ENCODE measurements at places on chromosomes 5 and 9.

GRCh38 chr5:131461742-131462141 is 173.3 kb downstream of the RAPGEF6 start:
- DNase-seq = no peak

DNA sequence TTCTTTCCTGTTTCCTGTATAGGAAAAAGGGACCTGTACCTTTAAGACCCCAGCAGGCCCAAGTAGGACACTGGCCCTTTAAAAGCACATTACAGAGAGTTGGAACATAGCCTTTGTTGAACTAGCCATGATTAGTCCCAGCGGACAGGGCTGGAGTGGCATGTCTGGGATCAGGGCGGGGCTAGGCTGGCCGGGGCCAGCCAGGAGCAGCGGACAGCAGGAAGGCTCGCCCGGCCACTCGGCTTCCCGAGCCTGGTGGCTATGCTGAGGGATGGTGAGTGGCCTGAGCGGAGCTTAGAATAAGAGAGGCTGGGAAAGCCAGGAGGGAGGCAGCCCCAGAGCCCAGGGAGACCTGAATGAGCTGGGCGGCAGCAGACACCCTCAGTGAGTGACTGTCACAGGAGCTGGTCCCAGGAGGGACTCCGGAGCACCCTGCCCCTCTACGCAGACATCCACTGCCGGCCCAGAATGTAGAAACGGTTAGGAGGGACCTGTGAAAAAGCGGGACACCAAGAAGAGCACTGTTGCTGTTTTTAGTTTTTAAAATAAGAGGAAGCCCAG is 92.1 kb downstream of the DAB2IP start:
- no peak for DNase-seq

DNA sequence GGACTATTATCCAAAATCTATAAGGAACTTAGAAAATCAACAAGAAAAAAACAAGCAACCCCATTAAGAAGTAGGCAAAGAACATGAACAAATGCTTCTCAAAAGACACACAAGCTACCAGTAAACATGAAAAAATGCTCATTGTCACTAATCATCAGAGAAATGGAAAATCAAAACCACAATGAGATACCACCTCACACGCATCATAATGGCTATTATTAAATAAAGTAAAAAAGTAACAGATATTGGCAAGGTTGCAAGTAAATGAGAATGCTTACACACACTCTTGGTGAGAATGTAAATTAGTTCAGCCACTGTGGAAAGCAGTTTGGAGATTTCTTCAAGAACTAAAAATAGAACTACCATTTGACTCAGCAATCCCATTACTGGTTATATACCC is 167.0 kb upstream of the DMRTA1 start:
- no peak for DNase-seq

GRCh38 chr5:12214267-12215015 is 310.2 kb upstream of the CTNND2 start:
- DNase-seq = no peak

GRCh38 chr9:74729136-74729695 is 158.5 kb downstream of the TRPM6 start:
- no peak for DNase-seq

DNA sequence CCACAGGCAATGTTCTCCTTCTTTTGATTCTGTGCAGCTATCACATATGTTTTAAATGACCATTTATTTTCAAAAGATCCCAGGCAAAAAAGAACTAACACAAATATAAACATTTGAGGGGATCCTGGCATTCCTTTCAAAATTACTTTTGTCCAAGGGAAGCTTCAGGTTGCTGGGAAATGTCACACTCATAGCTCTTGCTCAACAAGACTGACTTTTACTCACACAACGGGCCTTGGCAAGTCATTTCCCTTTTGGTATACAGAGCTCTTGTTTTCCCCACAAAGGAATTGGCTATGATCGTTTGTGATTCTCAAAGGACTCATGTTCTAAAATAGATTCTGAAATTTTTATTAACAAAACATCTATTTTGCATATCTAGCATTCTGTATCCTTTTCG is 4.5 kb upstream of the PALM2AKAP2 start:
- no peak for DNase-seq

DNA sequence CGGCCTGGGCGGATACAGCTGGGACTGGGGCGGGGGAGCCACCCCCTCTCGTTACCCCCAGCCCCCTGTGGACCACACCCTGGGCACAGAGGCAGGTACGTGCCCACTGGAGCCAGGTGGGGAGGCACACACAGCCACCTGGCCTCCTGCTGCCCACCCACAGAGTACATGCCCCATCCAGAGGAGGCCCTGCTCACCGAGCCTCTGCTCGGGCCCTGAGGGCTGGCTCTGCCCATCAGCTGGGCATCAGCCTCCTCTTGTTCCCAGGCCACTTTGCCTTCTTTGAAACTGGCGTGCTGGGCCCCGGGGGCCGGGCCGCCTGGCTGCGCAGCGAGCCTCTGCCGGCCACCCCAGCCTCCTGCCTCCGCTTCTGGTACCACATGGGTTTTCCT is 6.3 kb downstream of the MAMDC4 start:
- no peak for DNase-seq

GRCh38 chr9:25427898-25428297 is 250.3 kb downstream of the TUSC1 start:
- no peak for DNase-seq

DNA sequence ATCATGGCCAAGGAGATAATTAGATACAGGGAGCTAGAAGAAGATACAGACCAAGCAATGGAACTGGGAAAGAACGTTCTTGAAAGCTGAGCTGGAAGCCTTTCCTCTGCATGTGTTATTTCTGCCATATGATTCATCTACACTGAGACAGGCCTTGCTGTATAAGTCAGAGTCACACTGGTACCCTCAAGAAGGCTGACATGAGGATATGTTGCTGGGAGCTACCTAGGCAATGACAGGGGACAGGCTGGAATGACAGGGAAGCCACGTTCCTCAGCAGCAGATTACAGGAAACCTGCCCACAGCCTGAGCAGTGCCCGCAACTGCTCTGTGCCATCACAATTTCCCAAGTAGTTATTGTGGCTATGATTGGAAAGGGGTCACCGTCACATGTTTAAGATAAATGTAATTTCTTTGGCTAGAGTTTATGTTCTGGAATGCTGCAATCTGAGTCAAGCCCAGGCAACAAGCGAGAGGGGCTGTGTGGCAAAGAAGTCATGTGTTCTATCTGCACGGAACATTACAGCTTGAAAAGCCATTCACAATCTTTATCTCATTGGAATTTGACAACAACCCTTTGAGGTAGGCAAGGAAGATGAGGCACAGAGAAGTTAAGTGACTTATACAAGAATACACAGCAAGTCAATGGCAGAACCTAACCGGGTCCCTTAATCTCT is 108.2 kb downstream of the TTLL11 start:
- DNase-seq = no peak

GRCh38 chr5:124922255-124922975 is 176.0 kb upstream of the ZNF608 start:
- DNase-seq = no peak

DNA sequence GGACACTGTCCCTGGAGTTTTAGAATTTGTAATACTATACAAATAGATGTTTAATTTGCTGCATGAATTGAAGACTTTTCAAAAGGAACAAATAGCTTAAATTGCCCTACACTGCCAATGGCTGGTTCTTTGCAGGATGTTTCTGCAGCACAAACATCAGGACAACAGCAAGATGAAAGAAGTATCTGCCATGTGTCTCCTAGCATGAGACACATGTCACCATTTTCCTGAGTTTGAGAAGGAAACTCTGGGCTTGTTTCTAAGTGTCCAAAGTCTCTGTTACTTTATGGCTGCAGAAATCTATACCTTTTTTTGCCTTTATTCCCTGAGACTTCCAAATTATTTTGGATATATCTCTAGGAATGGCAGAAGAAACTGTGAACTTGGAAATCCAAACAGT is 623 bp upstream of the OR13F1 start:
- DNase-seq = no peak

- no peak for DNase-seq
Observed at GRCh38 chr5:116650544-116650943, 75.9 kb upstream of the SEMA6A start.

DNA sequence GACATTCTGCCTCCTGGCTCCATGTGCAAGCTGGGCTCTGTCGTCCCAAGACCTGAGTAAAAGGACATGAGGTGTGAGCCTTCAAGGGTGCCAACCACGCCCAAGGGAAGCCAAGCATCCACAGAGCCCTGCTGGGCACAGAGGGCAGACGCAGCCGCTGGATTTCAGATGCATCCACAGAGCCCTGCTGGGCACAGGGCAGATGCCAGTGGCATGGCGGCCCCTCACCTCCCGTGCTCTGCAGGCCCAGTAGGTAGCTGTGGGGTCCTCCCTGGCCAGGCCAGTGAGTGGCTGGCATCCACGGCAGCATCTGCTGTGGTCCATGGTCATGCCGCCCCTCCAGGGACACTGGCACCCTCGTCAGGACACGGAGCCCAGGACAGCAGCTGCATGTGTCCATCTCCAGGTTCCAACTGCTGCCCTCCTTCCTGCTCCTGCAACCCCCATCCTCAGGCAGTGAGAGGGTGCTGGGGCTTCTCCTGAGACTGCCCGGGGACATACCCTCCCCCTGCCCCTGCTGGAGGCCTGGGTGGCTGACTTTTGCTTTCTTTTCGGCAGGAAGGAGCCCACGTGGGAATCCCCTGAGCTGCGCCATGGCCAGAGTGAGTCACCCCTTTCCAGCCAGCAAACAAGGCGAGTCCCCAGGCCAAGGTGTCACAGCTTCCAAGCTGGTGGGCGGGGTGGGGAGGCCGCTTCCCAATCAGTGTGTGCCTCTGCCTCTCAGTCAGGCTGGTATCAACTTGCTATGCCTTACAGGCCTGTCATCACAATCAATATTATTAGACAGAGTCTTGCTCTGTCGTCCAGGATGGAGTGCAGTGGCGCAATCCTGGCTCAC is 4.0 kb upstream of the TRAF2 start:
- peak; percentile 89 for DNase-seq

GRCh38 chr9:136688274-136689107 is 1.2 kb upstream of the AGPAT2 start:
- DNase-seq = no peak

- DNase-seq = no peak
Observed at GRCh38 chr5:24141046-24141445, 503.7 kb downstream of the CDH10 start.

GRCh38 chr9:115672477-115673316 is 480.9 kb upstream of the PAPPA start:
- DNase-seq = no peak

GRCh38 chr5:137205231-137206027 is 293.7 kb downstream of the SPOCK1 start:
- DNase-seq = no peak

DNA sequence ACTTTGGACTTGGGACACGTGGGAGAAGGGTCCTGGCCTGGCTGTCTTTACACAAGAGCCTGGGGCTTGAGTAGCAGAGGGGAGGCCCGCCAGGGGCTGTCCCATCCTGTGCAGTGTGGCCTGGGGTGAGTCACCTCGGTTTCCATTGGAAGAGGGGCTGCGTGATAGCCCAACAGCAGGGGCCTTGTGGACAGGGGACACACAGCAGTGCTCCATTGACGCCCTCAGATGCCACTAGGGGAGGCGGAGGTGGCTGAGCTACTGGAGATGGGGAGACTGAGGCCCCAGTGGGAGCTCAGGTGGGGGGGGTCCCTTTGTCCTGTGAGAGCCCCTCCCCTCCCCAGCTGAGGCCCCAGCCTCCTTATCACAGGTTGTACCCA is 50.0 kb upstream of the RNU6ATAC start:
- no peak for DNase-seq

DNA sequence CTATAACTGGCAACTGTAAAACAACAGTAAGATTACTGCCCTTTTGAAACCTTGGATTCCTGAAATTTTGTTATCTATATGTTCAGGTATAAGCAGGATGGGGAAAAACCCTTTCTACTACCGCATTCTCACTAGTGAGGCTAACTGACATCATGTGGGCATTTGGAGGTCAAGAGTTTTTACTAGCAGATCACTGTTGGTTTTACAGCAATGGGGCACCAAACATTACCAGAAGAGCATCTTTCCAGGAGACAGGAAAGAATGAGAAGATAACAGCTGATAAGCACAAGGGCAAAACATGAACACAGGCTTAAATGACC is 20.9 kb upstream of the TTC33 start:
- no peak for DNase-seq
